GM12865 (cell line): ENCODE measurements at places on chromosomes 2 and 18.
A peak's percentile ranks its signal among the peaks of the same experiment; 100 is the strongest.

DNA sequence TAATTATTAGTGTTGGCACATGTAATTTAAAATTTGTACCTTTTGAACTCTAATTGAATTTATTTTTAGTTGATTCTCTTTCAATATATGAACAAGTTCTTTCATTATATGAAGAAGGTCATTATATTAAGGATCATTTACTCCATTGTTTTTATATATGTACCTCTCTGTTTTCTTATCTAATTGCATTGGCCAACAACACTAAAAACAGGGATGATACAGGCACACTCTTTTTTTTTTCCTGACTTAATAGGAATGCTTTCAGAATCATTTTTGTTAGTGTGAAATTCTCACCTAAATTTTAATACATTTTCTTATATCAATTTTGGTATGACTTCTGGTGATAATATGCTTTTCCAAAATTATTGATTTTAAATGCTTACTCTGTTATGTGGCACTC is 75.0 kb upstream of the SCN1A start:
- DNase-seq = no peak

GRCh38 chr2:8408560-8409460 is 273.0 kb upstream of the ID2 start:
- DNase-seq = peak; percentile 96

- no peak for DNase-seq
Measured at GRCh38 chr2:14143435-14143834, 489.1 kb upstream of the LRATD1 start.

- DNase-seq = peak; percentile 27
Measured at GRCh38 chr18:75211953-75212750, 1.6 kb downstream of the TSHZ1 start.

GRCh38 chr2:164871404-164871803 is 29.8 kb upstream of the COBLL1 start:
- DNase-seq = no peak

DNA sequence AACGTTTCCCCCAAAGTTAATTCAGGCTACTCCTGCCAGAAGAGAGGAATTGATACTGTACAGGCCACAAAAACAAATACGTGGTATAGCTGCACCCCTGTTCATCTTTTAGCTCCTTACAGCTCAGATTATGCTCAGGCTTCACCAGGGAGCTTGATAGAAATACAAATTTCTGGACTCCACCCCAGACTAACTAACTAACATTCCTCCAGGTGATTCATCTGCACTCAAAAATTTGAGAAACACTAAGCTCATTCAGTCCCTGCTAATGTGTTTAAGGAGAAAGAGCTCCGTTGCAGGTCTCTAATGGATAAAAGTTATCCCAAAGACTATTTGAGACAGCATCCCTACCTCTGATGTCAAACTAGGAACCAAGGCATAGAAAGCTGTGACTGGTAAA is 36.8 kb upstream of the UNC80 start:
- DNase-seq = no peak

- DNase-seq = no peak
Measured at GRCh38 chr2:120910164-120910563, 174.5 kb downstream of the GLI2 start.

DNA sequence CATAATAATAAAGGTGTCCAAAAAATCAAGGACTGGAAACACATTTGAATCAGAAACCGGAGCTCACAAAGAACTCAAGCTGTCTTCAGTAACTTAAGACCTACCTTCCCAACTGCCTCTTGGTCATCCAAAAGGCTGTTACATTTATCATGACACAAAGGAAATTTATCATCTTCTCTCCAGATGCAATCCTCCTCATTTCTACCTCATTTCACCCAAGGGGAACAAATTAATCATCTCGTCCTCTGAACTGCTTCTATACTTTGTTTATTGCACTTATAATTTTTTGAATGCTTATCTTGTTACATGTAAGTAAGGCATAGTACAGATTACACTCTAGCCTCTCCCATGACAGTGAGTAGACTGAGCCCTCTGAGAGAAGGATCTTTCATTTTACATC is 105.1 kb upstream of the RGPD4 start:
- no peak for DNase-seq

DNA sequence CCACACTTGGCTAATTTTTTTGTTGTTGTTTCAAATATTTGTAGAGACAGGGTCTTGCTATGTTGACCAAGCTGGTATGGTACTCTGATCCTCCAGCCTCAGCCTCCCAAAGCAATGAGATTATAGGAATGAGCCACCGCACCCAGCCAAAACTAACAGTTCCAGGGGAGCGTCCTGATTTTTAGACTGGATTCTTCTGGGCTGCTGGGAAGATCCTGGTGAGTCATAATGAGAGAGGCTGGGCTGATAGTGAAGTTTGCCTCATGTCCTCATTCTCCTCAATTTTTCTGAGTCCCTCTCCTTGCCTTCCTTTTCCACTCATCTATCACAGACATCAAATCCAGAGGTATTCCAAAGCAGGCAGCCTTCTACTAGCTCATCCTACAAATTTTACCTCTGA is 81.3 kb downstream of the VSNL1 start:
- DNase-seq = no peak

- DNase-seq = no peak
Measured at GRCh38 chr18:54973046-54973445, 13.8 kb upstream of the CCDC68 start.

DNA sequence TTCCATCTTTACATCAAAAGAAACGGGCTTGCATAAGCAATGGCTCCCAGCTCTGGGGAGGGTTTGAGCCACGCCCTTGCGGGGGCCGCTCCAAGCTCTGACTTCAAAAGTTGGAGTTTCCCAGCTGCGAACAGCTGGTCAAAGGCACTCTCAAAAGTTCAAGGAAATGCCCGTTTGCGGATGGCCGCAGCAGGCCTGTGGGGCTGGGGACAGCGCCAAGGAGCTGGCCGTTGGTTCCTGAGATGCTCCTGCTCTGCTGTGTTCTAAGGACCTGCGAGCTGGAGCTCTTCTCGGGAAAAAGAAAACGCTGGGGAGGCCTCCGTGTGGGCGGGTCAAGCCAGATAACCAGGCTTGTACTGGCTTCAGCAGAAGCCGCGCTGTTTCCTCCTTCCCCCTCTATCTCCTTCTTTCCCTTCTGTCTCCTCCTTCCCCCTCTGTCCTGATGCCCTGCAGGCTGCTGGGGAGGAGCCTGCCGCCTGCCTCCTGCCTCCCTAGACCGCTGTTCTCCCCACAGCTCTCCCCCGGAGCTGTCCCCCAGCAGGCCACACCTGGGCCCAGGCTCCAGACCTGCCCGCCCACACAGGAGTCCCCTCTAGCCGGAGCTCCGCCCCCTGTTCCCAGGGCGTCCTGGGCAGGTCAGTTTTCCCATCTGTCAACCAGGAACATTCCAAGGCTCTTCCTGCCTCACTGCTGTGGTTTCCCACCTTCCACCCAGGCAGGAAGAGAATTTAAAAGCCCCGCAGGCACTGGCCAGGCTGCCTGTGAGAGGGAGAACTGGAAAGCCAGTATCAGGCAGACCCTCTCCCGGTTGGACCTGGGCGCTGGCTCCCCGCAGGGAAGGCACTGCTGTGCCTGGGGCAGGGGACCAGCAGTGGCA is 14.1 kb downstream of the KLF11 start:
- DNase-seq = peak; percentile 45

GRCh38 chr2:157245144-157245840 is 12.2 kb upstream of the GALNT5 start:
- DNase-seq = no peak

DNA sequence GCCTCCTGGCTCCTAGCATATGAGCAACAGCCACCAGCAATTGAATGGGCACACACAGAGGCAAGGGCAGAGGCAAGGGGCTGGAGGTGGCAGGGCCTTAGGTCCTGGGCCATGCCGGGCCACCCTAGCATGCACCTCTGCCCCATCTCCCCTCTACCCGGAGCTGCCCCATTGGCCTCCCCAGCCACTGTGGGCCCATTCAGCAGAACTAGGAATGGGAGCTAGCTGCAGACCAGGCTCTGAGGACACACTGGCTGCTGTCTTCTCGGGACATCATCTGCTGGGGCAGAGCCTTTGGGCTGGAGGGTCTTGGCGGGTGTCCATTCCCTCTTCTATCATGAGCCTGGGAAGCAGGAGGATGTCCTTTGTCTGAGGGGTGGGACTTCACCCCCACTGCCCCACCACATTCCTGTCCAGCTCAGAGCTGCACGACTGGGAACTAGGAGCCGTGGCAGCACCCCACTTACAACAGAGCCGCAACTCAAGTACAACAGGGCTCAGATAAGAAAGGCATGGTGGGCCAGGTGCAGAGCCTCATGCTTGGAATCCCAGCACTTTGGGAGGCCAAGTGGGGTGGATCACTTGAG is 800 bp downstream of the VIL1 start:
- no peak for DNase-seq

- peak; percentile 39 for DNase-seq
Measured at GRCh38 chr2:27408601-27409320, 630 bp downstream of the PPM1G start.

- no peak for DNase-seq
Measured at GRCh38 chr2:35591886-35592285, 763.7 kb upstream of the CRIM1 start.

- no peak for DNase-seq
Measured at GRCh38 chr2:17522303-17522702, 4.1 kb upstream of the RAD51AP2 start.

DNA sequence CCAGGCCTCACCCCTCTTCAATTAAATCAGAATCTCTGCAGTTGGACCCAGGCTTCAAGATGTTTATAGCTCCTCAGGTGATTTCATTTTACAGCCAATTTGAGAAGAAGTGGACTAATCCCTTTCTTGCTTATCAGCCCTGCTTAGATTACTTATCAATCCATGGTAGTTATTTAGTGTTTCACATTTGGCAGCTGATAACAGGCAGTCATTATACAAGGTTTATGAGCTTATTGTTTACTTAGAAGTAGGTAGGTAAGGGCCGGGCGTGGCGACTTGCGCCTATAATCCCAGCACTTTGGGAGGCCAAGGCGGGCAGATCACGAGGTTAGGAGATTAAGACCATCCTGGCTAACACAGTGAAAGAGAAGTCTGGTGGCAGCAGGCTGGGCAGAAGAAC is 237.5 kb downstream of the CTNNA2 start:
- no peak for DNase-seq

DNA sequence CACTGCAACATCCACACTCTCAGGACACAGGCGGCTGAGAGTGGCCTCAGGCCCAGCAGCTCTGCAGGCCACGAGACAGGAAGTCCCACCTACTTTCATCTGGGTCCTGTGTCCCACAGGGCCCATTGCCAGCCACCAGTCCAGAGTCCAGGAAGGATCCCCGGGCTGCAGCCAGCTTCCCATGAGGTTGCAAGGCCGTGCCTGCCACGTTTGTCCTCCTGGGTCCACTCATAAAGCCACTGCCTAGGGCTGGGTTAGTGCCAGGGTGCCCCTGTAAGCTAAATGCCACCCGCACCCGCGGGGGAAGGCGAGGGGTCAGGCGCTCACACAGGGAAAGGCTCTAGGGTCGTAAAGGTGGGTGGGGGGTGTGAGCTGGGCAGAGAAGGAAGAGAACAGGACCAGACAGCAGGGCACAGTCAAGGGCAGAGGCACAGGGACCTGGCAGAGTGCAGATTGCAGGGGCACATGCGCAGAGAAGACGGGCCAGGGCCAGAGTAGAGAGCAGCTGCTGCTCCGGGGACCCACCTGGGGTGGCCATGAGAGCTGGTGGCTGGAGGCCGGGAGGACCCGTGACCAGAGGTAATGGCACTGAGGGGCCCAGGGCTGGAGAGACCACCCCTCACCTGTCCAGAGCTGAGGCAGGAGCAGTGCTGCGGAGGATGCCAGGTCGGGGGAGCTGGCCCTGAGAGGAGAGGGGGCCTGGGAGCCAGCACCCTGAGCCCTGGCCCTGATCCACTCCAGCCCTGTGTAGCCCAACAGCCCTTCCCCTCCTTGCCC is 8.0 kb downstream of the AGXT start:
- DNase-seq = no peak

DNA sequence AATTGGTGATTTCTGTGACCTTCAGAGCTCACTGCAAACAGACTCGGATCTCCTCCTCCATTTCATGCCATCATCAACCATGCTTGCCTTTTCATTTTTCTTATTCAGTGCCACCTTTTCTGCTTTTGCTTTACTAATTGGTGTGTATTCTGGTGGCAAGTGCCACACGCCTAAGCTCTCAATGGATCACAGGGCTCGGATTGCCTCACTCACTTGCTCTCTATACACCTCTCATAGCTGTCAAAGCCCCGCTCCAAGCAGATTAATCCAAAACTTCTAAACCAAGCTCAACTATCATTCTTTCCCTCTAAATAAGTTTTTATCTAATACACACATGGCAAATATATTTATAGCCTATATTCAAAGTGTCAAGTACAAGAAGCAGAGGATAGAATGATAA is 86.4 kb downstream of the PLEKHM3 start:
- no peak for DNase-seq

GRCh38 chr2:208062961-208063360 is 37.6 kb upstream of the PLEKHM3 start:
- DNase-seq = no peak

DNA sequence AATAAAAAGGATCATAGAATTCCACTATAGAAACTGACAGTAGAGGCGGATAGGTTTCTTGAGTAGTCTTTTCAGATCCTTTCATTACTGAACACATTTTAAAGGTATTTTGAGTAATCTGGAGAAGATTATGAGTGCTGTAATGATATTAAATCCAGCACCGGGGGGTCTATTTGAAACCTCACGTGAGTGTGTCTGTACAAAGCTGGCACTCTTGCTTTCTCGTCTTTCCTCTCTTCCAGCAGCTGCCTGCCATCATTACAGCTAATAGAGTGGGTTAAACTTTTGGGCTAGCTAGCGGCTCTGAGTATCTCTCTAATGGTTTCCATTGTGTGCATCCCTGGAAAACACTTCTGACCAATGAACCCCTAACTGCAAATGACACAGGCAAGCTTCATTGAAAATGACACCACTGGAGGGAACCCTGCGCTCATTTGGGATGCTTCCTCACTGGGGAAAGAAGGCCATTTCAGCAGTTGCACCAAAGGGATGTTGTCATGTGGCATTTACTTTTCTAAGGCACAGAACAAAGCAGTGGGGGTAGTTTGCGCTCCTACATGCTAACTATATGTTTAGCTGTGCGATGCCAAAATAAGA is 101.0 kb downstream of the HRH4 start:
- no peak for DNase-seq

DNA sequence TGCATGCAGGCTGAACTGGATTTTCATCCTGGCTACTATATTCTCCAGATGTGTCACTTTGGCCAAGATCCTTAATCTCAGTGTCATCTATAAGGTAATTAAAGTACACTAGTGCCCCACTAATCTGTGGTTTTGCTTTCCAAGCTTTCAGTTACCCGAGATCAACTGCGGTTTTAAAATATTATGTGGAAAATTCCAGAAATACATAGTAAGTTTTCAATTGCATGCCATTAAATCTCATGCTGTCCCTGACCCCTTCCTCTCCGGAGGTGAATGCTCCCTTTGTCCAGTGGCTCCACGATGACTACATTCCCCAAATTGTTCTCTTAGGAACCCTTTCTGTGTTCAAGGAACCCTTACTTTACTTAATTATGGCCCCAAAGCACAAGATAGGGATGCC is 5.3 kb upstream of the TYMS start:
- DNase-seq = no peak

- no peak for DNase-seq
Measured at GRCh38 chr2:154762638-154763037, 64.1 kb downstream of the KCNJ3 start.

GRCh38 chr2:73252238-73253027 is 18.3 kb downstream of the CCT7 start:
- no peak for DNase-seq
